ENCODE measurements at places on chromosomes 12 and 14.

GRCh38 chr12:39931857-39932256 lies 174.0 kb downstream of the SLC2A13 start:
- no peak for DNase-seq

DNA sequence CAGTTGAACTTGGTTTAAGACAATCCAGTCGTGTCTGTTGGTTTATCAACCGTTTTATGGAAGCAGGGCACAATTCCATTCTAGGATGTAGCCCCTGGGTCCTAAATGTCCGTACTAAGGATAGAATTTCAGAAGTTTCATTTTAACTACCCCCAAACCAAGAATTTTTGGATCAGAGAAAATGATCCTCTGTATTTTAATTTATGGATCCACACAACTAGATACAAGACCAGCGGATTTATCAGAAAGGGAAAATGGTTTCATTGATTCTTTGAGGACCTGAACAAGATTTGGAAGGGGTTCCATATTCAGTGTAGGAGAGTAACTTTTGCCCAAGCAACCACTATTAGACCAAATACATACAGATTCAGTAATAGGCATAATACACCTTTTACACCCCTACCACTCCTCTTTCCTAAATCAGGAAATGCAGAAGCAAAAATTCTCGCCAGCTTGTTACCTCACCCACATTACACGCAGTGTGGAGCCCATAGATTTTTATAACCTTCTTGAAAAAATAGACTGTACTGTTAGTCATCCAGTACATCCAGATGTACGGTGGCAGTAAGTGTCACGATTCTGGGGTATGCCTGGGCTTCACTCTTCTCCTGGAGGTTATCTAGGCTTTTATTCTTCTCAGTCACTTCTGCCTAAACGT lies 1.4 kb upstream of the FBXL14 start:
- DNase-seq, result peak; percentile 33

DNA sequence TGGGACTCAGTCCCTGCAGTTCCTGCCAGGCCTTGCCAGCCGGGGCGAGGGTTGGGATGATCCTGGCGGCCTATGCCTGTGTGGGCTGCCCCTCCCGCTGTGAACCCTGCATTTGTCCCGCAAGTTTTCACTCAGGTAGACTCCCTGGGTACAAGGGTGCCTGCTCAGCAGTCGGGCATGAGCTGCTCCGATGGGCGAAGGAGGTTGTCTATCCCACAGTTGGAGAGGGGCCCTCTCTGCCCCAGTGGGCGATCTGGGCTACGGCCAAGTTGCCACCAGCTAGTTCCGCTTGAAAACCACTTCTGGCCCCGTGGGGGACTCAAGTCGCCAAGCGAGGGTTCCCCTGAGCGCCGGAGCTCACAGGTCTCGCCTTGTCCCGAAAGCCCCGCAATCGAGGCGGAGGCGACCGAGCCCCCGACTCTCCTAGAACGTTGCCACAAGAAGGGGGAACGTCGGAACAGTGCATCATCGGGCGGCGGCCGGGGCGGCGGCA lies 365 bp upstream of the TPI1 start:
- DNase-seq, result peak; percentile 33

DNA sequence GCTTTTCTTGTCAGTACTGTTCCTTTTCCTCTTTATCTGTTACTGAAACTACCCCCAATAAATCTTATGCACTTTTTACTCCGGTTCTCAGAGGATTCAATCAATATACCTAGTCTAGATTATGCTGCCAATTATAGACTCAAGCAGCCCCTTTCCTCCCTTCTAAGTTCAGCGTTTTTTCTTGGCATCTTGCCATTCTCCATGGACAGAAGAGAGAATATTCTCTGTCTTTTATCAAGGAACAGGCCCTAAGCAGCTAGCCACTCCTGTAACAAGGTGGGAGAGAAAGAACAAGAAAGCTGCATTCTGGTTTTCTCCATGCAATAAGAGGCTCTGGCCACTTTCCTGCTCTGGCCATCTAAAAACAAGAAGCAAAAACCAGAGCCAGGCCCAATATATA lies 263.0 kb upstream of the ALG10 start:
- DNase-seq, result no peak

GRCh38 chr12:130689408-130690405 lies 26.4 kb downstream of the RIMBP2 start:
- no peak for DNase-seq

DNA sequence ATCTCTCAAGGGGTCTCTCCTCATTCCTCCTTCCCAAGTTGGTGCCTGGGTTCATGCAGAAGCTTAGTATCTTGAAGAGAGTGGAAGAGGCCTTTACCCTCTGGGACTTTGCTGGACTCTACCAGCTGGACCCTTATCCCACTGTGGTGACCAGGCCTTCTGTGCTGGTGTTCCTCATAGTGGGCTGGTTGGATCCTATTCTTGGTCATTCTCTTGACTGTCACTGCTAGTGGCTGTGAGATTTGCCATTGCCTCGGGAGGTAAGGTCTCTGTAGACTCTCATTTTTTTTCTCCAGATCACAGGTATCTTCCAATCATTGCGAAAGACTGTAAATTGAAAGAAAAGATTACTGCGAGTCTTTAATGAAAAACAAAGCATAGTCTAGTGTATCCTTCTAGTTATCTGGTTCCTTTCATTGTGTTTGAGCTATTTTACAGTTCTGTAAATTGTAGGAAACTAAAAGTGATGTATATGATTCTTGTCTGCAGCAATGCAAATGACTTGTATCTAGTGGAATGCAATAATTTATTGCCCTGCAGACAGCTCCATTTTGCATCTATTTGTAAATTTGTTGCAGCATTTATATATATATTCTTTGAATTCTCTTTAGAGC lies 217.9 kb downstream of the AEBP2 start:
- peak; percentile 5 for DNase-seq

DNA sequence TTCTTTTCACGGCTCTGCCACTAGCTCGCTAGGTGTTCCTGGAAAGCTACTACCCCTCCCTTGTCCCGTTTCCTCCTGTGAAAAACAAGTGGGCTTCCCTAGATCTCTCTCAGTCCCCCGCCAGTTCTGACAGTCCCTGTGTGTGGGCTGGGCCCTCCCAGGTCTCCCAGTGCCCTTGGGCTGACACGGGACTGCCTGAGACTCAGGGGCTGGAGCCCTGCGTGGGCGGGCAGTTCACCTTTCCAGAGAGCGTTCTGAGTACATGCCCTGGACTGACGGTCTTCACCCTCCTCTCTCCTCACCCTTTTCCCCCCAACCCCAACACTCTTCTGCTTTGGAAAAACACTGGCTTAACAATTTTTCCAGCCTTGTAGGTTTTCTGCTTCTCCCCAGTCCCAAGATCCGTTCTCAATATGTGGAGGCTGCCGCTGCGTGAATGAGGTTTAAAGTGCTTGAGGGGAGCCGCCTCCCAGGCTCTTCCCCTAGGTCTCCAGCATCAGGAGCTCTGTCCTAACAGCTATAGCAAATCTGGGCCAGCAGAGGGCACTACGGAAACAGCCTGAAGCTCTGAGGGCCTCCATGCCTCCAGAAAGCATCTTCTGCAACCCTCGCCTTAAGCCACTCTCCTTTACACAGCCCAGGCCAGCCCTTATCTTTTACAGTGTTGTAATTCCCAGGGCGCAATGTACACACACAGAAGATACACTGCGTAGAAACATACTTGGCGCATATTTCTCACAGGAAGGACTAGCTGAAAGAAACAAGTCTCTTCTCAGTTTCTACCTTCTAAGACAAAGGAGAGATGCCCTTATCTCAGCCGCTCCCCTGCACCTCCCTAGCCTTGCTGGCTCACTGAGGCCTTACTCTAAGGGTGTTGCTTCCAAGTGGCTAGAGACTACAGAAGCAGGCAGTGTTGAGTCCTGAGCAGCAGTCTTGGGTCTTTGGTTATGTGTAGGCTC lies 10.4 kb upstream of the DCD start:
- peak; percentile 64 for DNase-seq

DNA sequence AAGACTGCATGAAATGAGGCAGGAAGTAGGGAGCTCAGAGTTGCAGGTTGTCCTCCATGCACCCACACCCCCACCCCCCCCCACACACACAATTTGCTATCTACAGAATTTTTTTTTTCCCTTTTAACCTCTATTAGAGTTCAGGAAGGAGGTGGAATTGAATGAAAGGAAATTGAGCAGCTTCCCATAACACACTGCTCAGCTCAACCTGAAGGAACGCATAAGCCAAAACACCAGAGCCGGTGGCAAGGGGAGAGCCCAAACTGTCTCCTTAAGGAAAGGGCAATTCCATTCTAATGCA lies 74.1 kb downstream of the NUAK1 start:
- no peak for DNase-seq

Data from GM03348 (cell line).